Sigmoid colon (tissue), 7 donors: ENCODE measurements at places on chromosomes 12 and 14. TPM values are rescaled to one million over a fixed set of nuclear protein-coding genes. Genes with fewer than 3 reads are reported as not detected.

Gene DPY19L2
- polyA plus RNA-seq = not detected

Gene ZDHHC22
- 0.67 TPM for polyA plus RNA-seq

Gene SDSL
- polyA plus RNA-seq = 33.0 TPM

Gene VWF
- polyA plus RNA-seq = 0.60 TPM

Gene SAMD15
- polyA plus RNA-seq = not detected

Gene EP400
- 4.2 TPM for polyA plus RNA-seq

Gene INHBE
- not detected for polyA plus RNA-seq

Gene KRT3
- polyA plus RNA-seq = not detected

Gene STAT6
- polyA plus RNA-seq = 210 TPM

Gene CAPZA3
- polyA plus RNA-seq = not detected

Gene GLRX5
- 45.7 TPM for polyA plus RNA-seq

Gene SLC39A9
- 11.4 TPM for polyA plus RNA-seq

Gene GLIPR1L1
- not detected for polyA plus RNA-seq

Gene SLC2A14
- polyA plus RNA-seq = not detected
